ENCODE measurements at places on chromosomes 2 and 18. TPM values are rescaled to one million over a fixed set of nuclear protein-coding genes. Genes with fewer than 3 reads are reported as not detected.

- peak; percentile 94 for DNase-seq
These were observed 4.6 kb downstream of the MBP start for GRCh38 chr18:77127769-77128671.

DNA sequence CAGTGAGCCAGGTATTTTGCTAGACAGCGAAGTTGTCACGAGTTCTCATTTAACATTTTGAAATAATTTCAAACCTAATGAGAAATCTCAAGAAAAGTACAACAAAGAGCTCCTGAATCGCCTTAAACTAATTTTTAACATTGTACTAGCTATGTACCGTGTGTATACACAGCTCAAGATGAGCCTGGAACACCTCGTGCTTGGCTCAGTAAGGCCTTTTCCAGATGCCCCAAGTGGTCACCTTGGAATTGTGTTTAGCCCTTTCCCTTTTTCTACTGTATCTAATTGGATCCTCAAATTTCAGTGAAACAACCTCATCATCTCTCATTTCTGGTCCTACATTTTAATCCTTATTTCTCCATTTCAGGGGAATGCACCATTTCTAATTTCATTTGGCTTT, 7.2 kb downstream of the PTPN4 start:
- DNase-seq, result no peak

- peak; percentile 18 for DNase-seq
These were observed at the start of gene FBXO41 for GRCh38 chr2:73284296-73285158. FBXO41 (minus strand) TSS chr2:73284478; CDS start chr2:73269630, 14,848 bp downstream.

DNA sequence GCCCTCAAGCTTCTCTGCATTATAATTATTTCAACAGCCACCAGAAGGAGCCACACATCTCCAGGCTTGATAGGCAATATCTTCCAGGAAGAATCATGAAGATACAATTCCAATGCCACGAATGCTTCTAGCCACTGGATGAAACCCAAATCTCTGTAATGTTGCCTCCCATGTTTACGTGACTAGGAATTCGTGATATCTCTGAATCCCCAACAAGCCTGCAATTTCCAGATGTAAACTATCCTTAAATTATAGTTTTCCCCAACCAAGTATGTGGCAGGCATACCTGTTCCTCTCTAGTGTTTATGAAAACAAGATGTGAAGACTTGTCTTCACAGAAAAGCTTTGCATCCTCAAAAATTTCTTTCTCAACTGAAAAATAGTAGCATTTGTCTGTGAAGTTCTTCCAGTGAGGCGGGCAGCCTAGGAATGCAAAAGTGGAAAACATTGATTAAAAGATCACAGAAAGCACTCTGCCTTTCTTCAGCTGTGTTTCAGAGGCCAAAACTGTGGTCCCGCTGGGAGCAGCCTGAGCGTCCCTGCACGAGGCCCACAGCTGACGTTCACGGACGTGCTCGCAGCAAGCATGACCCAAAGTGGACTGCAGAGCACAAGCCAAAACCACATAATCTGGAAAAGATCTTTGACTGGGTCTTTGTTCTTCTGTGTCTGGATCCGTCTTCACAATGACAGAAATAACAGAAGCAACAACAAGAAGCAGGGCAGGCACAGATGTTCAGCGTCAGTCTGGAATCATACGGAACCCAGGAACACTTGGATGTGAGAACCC, 65.1 kb upstream of the THOC1 start:
- DNase-seq, result peak; percentile 60

GRCh38 chr2:19710230-19710629, 191.6 kb downstream of the TTC32 start:
- no peak for DNase-seq

GRCh38 chr18:61551586-61551985, 218.4 kb downstream of the CDH20 start:
- DNase-seq, result peak; percentile 89

- peak; percentile 65 for DNase-seq
These were observed 203.3 kb downstream of the TCF4 start for GRCh38 chr18:55384551-55385275.

DNA sequence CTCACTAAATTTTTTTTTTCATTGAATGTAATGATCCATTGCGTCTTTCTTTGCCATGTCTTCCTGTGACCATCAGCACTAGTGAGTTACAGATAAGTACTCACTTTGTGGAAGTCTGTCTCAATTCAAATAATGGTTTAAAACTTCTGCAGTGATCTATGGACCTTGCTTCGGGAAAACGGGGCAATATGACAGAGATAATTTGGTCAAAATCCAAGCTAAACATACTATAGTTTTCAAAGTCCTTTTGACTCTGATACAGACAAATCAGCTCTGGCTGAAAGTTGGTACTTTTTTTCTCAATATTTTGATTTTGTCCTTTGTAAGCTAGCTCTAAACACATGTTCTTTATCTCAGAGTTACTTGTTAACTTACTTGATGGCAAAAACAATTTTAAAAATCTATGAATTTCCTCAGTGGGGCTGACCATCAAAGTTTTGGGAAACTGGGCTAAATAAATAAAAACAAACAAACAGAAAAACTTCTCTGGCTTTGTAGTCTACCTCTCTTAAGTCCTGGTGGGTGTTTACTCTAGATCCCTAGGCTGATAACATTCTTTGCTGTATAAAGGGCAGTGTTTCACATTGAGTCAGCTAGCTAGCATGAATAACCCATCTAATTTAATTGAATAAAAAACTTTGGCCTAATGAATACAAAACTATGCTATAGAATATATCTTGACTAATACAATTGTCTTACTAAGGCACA, 327.6 kb downstream of the RDH14 start:
- DNase-seq, result peak; percentile 7

Gene RAB12
- 49.6 TPM for total RNA-seq

Gene PCGF1
- 23.7 TPM for total RNA-seq

GRCh38 chr2:200068642-200069041, 113.3 kb downstream of the MAIP1 start:
- no peak for DNase-seq

- DNase-seq, result no peak
These were observed 9.0 kb downstream of the CUL3 start for GRCh38 chr2:224576088-224576715.

GRCh38 chr18:59878644-59879043, 21.2 kb upstream of the PMAIP1 start:
- no peak for DNase-seq

GRCh38 chr18:48753691-48754090, 197.1 kb downstream of the SMAD7 start:
- no peak for DNase-seq

DNA sequence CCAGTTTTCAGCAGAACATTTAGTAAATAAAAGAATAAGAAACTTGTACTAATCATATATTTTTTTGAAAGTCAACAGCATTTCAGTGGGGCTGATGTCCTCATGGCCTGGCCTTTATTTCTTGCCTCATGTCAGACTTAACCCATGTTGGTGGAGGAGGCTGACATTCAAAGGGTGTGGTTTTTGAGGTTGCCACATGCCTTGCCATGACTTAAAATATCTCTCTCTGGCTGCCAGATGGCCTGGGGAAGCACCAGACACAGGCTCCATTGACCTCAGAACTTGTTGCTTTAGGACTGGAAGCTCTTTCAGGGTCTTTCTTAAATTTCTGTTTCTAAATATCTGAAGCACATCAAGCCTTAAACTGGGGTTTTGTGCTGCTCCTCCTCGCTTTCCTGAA, 32.5 kb upstream of the CD28 start:
- peak; percentile 80 for DNase-seq

Gene AGXT
- not detected for total RNA-seq

Gene KCNF1
- total RNA-seq, result not detected

DNA sequence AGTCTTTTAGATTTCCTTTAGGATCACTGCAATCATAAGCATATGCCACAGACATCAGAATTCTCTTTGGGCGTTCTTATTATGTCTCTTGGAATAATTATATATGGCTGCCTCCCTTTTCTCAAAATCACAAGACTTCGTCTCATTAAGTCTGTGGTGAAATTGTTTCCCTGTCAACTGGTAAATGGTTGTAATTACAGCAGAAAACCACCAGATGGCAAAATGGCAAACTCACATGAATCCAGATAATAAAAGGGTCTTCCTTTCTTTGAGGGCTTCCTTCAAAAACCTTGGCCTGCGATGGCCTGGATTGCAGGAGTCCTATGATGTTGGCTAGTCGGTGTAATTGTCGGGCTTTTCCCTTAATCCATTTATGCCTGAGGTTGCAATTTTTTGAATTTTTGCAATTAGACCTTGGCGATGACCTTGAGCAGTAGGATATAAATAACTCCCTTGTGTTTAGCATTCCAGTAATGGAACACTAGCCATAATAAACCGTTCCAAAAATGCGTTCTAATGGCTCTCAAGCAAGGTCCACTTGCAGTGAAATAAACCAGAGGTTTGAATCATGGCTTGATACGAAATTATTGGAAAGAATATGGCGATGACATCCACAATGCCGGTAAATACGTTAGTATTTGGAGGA, 656.4 kb downstream of the MBD2 start:
- peak; percentile 18 for DNase-seq

Gene LRATD1
- total RNA-seq, result 1.7 TPM

Gene TMEM169
- 0.43 TPM for total RNA-seq

DNA sequence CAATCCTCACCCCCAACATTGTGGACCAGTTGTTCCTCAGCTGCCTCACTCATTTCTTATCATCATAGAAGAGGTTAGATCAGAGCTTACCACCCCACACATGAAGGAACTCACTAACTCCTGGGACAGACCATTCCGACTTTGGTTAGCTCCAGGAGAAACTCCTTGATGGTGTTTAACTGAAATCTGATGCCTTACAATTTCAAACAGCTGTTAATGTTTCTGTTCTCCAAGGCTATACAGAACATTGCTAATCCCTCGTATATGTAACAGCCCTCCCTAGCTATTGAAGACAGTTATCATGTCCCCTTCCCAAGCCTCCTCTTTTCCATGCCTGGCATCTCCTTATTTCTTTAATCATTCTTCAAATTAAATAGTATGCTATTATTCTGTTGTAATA, 14.8 kb downstream of the ERBB4 start:
- no peak for DNase-seq

DNA sequence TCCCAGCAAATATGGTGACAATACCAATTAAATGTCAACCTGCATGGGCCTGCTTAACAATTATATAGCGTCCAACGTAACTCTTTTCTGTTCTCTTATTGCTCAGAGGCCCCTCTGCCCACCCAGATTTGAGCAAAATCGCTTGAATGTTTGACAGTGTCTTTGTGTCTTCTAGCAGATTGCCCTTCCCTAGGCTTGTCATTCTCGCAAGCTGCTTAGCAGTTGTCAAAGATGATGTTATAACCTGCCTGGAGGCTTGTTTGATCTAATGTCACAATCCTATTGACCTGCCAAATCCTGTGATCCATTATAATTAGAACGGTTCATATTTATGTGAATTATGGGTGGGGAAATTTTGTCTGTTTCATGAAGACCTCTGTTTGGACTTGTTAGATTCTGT, 108.8 kb downstream of the FARSB start:
- DNase-seq, result no peak

DNA sequence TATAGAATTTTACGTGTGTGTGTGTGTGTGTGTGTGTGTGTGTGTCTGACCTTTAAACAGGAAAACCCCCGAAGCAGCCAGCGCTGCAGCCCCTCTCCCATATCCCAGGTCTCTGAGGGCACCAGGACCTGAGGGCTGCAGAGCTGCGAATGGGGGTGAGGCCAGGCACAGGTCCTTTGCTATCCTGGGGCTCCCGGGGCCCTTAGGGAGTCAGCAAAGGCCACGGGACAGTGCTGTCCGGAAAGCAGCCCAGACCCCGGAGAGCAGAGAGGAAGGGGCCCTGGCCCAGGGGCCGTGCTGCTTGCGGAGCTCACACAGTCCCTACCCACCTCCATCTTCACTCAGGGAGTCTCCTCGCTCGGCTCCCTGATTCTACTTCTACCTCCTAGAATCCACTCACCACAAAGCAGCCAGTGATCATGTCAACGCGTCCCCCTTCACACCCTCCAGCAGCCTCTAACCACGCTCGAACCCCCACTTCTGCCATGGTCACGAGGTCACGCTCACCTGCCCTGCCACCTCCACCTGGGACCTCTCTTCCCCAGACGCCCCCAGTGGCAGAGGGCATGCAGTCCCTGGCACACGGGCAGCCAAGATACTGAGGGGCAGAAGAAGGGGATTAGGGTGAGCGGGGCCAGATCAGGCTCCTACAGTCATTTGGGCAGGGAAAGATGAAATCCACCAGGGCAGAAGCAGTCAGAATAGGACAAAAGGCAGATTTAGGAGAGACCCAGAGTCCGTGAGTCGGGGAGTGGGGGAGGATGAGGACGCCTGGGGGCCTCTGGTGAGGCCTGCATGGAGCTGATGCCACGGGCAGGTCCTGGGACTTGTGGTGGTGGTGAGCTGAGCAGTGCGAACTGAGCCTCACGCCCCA, 86.7 kb downstream of the USP40 start:
- DNase-seq, result no peak

DNA sequence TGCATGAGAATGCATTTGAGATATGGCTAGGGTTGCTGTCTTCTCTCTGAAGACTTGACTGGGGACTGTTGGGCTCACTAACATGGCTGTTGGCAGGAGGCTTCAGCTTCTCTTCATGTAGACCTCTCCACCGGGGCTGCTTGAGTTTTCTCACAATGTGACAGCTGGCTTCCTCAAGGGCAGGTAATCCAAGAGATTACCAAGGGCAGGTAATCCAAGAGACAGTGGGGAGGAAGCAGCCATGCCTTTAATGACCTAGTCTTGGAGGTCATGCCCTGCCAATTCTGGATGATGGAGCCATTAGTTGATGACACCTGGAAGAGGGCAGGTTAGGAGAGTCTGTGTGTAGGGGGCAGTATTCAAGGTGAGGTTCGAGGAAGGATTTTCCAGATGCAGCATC, 40.5 kb downstream of the NEURL3 start:
- no peak for DNase-seq

DNA sequence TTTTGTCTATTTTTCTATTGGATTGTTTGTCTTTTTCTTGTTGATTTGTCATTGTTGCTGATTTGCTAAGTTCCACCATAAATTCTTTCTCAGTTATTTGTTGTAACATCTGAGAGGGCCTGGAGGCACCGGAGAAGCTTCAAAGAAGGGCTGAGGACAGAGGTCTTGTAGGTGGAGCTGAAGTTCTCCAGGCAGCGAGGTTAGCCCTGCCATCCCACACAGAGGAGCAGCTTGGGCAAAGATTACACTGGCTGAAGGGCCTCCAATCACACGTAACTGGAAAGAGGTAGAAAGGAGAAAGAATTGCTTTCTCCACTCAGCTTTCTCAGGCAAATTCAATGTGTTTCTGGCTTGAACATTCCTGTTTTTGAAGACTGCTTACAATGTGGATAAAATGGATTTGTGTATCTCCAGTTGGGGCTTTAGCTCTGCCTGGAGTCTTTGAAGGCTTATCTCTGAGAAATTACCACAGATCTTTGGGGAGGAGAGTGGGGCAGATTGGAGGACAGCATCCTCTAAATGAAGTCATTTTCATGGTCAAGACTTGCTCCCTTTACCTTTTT, 21.1 kb upstream of the EMILIN2 start:
- peak; percentile 68 for DNase-seq

Gene SCN2A
- total RNA-seq, result 2.3 TPM

Gene WIPF1
- total RNA-seq, result 13.0 TPM

DNA sequence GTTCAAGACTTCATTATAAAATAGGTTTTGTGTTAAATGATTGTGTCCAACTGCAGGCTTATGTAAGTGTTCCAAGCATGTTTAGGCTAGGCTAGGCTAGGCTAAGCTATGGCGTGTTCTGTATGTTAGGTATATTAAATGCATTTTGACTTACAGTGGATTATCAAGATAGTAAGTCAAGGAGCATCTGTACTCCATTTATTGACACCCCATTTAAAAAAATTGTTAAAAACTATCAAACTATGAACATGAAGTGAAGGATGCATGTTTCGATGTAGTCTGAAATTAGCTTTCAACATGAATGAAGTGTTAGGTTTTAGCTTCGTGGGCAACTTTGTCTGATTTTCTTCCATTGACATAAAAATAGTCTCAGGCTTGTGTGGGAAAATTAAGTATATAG, 290.5 kb downstream of the PARD3B start:
- no peak for DNase-seq
